ENCODE measurements at places on chromosomes 2 and 18. TPM values are rescaled to one million over a fixed set of nuclear protein-coding genes. Genes with fewer than 3 reads are reported as not detected.

DNA sequence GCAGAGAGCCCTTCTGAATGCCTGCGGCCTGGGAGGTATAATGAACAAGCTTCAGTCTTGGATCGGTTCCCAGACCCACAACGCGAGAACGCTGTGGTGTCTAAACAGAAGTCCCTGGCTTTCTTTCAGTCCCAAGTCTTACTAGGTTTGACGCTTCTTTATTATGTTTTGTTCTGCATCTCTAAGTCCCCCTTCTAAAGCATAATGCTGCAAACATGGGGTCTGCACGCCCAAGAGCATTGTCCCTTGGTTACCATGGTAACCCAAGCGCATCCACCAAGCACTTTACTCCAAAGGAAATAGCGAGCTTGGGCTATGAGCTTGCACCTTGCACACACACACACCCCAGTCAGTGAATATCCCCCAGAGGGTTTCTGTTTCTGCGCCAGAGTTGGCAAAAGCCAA is 193.7 kb downstream of the INO80D start:
- no peak overlapping the region for H3K27ac ChIP-seq
- no peak overlapping the region for H3K4me3 ChIP-seq
- peaks cover 2% of the 10 kb centered on the region for H3K27me3 ChIP-seq
- DNase-seq = no peak

GRCh38 chr2:118584062-118584749 is 263.2 kb downstream of the EN1 start:
- H3K27ac ChIP-seq = no peak overlapping the region
- peaks cover 2% of the 10 kb centered on the region for H3K27me3 ChIP-seq
- H3K36me3 ChIP-seq = no peaks in the 10 kb centered on the region
- DNase-seq = no peak
- no peak overlapping the region for H3K4me3 ChIP-seq

- H3K27ac ChIP-seq = peak overlapping the region; percentile 12
- DNase-seq = no peak
- H3K36me3 ChIP-seq = no peaks in the 10 kb centered on the region
- peaks cover 2% of the 10 kb centered on the region for H3K4me1 ChIP-seq
- no peak overlapping the region for H3K4me3 ChIP-seq
Observed at GRCh38 chr2:55025627-55026026, 24.6 kb downstream of the RTN4 start.

GRCh38 chr2:19346983-19347618 is 11.3 kb downstream of the OSR1 start:
- H3K4me3 ChIP-seq = peak overlapping the region; percentile 96
- H3K4me1 ChIP-seq = peaks cover 16% of the 10 kb centered on the region
- DNase-seq = no peak
- peak overlapping the region; percentile 93 for H3K27ac ChIP-seq

FOXD4L1 gene
- 0.14 TPM for total RNA-seq

DNA sequence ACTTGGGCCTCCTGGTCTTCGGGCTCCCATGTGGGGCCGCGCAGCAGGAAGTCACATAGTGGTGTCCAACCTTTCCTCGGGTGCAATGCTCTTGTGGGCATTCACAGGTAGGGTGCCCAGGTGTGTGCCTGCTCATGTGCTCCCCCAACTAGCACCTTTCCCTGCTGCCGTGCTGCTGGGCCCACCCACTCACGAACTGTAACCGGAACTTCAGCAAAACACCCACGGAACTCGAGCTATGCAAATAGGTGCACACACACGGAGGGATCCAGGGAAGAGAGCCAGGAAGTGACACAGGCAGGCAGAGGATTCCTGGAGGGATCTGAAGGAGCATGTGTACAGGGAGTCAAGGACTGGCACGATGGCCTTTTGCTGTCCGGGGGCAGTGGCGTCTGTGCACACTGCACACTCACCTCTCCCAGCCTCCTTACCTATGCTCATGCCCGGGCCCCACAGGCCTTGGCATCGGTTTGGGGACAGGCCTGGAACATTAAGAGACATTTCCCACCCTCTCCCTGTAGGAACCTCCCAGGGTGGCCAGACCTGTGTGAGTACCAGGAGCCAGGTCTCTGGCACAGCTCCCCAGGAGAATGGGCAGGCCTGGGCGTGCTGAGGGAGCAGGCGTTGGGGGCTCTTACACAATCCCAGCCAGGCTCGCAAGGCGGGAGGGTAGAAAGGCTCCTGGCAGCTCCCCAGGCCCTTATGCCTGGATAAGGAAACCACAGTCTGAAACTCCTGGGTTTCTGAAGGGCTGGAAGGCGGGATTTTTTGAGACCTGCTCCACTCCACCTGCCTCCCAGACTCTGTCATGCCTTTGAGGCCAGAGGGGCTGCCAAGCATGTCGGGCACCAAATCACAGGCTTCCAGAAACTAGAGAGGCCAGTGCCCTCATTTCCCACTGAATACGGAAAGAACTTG is 6.6 kb upstream of the PTMA start:
- peaks cover 10% of the 10 kb centered on the region for H3K36me3 ChIP-seq
- no peak overlapping the region for H3K4me3 ChIP-seq
- peaks cover 6% of the 10 kb centered on the region for H3K4me1 ChIP-seq
- H3K27me3 ChIP-seq = no peaks in the 10 kb centered on the region
- no peak overlapping the region for H3K27ac ChIP-seq

DNA sequence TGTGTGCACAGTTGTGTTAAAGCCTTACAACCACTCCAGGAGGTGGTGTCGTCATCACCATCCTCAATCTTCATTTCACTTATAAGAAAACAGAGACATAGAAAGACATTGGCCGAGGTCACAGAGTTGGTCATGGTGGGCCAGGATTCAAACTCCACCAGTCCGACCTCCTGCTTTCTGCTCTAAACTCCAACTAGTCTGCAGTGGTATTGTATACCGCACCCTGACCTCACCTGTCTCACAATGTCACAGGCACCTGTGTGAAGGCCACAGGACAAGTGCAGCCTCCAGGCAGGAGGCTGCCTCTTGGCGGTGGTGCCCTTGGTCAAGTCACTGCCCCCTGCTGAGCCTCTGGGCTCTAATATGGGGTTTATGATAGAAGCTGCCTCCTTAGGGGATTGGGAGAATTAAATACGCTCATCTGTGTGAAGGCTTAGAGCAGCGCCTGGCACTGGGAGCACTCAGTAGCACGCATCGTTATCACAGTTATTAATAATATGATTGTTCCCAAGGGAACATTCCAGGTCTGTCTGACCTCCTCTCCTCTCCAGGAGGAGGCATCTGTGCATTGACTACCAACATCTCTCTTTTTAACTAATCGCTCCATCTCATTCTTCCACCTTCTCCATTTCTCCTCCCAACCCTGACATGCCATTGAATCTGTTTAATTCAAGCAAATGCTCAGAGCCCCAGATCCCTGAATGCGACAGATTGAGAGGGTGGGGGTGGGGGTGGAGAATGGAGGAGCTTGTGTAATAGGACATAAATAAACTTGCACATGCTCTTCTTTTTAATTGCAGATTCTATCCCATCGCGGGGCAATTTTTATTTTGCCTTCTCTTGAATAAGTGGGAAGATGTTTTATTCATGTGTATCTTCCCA is 112.7 kb downstream of the MCFD2 start:
- H3K36me3 ChIP-seq = no peaks in the 10 kb centered on the region
- no peak for DNase-seq
- no peak overlapping the region for H3K4me3 ChIP-seq
- H3K4me1 ChIP-seq = no peaks in the 10 kb centered on the region

DNA sequence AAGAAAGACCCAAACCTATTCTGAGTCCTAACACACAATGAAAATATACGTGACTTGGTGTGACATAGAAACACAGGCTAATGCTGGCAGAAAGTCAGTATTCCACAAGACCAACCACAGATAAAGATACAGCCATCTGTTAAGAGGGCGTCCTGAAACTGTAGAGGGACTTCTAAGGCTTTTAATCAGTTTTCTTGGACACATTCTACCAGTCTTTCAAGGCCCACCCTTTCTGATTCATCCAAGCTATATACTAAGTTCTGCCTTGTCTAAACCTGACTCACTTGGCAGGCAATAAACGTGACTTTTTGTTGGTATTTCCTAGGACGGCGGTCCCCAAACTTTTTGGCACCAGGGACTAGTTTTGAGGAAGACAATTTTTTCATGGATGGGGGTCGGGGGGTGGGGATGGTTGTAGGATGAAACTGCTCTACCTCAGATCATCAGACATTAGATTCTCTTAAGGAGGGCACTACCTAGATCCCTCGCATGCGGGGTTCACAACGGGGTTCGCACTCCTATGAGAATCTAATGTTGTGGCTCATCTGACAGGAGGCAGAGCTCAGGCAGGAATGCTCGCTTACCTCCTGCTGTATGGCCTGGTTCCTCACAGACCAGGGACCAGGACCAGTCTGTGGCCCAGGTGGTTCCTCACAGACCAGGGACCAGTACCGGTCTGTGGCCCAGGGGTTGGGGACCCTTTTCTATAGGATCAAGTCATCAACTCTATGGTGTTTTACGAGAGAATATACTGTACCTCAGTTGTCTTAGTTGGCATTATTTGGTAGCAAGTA is 61.4 kb downstream of the SP3 start:
- H3K36me3 ChIP-seq = peaks cover 46% of the 10 kb centered on the region
- H3K4me3 ChIP-seq = no peak overlapping the region
- no peak for DNase-seq

- H3K27ac ChIP-seq = no peak overlapping the region
- H3K27me3 ChIP-seq = no peaks in the 10 kb centered on the region
- peaks cover 22% of the 10 kb centered on the region for H3K36me3 ChIP-seq
- no peak overlapping the region for H3K4me3 ChIP-seq
- peaks cover 18% of the 10 kb centered on the region for H3K4me1 ChIP-seq
Observed at GRCh38 chr18:62827397-62827796, 112.1 kb downstream of the PHLPP1 start.

GRCh38 chr2:155218292-155218924 is 519.9 kb downstream of the KCNJ3 start:
- no peaks in the 10 kb centered on the region for H3K4me1 ChIP-seq
- H3K27ac ChIP-seq = no peak overlapping the region
- no peaks in the 10 kb centered on the region for H3K36me3 ChIP-seq
- no peak overlapping the region for H3K4me3 ChIP-seq
- no peak for DNase-seq
- no peaks in the 10 kb centered on the region for H3K27me3 ChIP-seq

RALB gene
- total RNA-seq = 65.0 TPM

- DNase-seq = no peak
- H3K4me3 ChIP-seq = no peak overlapping the region
- H3K36me3 ChIP-seq = peaks cover 34% of the 10 kb centered on the region
- H3K4me1 ChIP-seq = peaks cover 3% of the 10 kb centered on the region
- no peaks in the 10 kb centered on the region for H3K27me3 ChIP-seq
- no peak overlapping the region for H3K27ac ChIP-seq
Observed at GRCh38 chr2:36568516-36569246, 29.3 kb downstream of the FEZ2 start.

GRCh38 chr2:28356095-28356911 is 36.4 kb upstream of the FOSL2 start:
- no peak overlapping the region for H3K27ac ChIP-seq
- H3K36me3 ChIP-seq = no peaks in the 10 kb centered on the region
- no peak for DNase-seq
- peaks cover 40% of the 10 kb centered on the region for H3K4me1 ChIP-seq
